ENCODE measurements at places on chromosomes 2 and 18. TPM values are rescaled to one million over a fixed set of nuclear protein-coding genes. Genes with fewer than 3 reads are reported as not detected.

Gene UGT1A10
- total RNA-seq: 82.9 TPM

DNA sequence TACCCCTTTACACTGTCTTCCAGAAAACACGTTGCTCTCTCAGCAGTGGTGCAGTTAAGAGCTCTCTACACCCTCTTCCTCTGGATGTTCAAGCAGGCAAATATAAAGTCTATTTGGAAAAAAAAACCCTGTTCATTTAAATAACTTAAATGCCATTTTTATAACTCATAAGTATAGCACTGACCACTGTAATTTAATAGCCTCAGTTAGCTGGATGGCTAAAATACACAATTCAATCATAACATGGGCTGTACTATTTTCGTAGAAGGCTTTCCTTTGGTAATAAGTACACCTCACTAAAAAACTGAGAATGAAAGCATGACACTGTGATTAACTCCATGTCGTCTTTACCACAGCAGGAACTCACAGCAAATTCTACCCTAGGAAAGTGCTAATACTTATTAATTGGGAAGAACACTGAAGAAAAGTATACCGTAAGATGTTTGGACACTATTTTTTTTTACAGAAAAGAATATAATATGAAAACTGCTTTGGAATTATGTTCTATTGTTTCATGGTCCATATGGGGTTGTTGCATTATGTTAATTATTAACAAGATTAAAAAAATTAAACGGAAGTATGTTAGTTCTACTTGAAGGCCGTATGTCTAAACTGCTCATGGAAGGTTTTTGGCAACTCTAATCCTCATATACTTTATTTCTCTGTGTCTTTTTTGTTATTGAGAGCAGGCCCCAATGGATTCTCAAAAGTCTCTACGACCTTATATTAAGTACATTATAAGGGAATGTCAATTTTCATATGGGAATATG lies 269.1 kb downstream of the ZNF385B start:
- H3K36me3 ChIP-seq: no peaks in the 10 kb centered on the region
- H3K4me1 ChIP-seq: no peaks in the 10 kb centered on the region
- H3K4me3 ChIP-seq: no peak overlapping the region

DNA sequence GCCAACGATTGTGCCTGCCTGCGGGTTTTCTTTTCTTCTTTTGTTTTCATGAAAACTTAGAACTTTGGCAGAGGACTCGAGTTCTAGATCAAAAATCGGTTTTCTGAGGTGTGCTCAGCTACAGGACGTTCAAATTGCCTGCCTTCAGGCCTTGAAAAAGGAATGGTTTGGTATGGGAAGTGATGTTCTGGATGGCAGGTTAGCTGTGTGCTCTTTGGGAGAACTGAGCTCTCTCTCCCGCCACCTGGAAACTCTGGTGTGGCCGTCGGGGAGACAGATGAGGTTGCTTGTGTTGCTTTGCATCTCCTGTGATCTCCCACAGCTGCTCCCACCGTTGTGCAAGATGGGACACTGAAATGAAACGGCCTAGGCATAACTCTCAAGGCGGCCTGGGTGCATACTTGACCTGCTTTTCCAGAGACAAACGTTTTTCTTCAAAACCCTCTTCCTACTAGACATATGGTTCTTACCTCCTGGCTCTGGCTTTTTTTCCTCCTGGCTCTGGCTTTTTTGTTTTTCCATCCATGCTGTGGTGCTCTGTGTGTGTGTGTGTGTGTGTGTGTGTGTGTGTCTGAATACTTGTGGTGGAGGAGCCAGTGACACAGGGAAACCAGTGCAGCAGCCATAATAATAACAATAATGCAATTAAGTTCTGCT lies 2.0 kb downstream of the FMNL2 start:
- H3K36me3 ChIP-seq: no peaks in the 10 kb centered on the region
- peak; percentile 36 for DNase-seq
- H3K4me1 ChIP-seq: no peaks in the 10 kb centered on the region

DNA sequence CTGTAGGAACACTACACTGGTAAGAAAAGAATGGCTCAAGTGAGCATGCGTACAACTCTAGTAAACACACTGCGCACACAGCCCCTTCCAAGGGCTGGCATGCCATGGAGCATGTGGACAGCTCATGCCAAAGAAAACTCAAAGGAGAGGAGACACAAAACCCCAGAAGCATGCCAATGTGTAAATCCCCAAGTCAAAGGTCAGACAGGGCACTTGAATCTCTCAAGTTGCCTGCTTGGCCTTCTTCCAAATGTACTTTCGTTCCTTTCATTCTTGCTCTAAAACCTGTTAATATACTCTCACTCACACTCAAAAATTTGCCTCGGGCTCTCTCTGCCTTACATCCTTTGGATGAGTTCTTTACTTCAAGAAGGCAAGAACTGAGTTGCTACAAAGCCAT lies 365.3 kb downstream of the NBAS start:
- no peaks in the 10 kb centered on the region for H3K36me3 ChIP-seq
- DNase-seq: no peak
- no peak overlapping the region for H3K27ac ChIP-seq
- no peaks in the 10 kb centered on the region for H3K27me3 ChIP-seq

DNA sequence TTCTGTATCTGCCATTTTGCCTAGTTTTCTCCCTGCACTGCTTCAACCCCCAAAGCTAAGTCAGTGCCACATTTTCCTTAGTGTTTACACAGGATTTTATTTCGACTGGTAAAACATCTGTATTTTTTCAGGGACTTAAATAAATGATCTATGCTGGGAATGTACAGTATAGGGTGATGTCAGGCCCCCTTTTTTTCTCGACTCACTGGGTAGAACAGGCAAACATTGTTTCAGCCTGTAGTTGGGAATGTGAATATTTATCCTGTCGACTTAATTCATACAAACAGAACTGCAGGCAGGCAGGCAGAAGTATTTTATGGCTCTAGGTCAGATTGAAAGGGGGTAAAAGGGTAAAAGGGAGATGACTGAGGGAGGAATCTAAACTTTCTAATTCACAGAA lies 123.5 kb upstream of the ZFP36L2 start:
- no peaks in the 10 kb centered on the region for H3K27me3 ChIP-seq
- DNase-seq: no peak
- H3K36me3 ChIP-seq: no peaks in the 10 kb centered on the region
- H3K27ac ChIP-seq: peak overlapping the region; percentile 56
- H3K4me3 ChIP-seq: no peak overlapping the region
- H3K4me1 ChIP-seq: peaks cover 6% of the 10 kb centered on the region

GRCh38 chr2:150487537-150488429 lies at the start of gene RND3:
TSS of gene RND3 (minus strand) at chr2:150487667. CDS start at chr2:150487417, 250 bp downstream.
- DNase-seq: peak; percentile 98
- no peaks in the 10 kb centered on the region for H3K36me3 ChIP-seq
- no peaks in the 10 kb centered on the region for H3K27me3 ChIP-seq
- peak within 1 kb of the TSS; percentile 62 for H3K4me3 ChIP-seq

- no peaks in the 10 kb centered on the region for H3K36me3 ChIP-seq
- H3K4me1 ChIP-seq: no peaks in the 10 kb centered on the region
- peak; percentile 81 for DNase-seq
- no peaks in the 10 kb centered on the region for H3K27me3 ChIP-seq
These were observed 2.4 kb downstream of the CTIF start for GRCh38 chr18:48541026-48541746.

- H3K36me3 ChIP-seq: no peaks in the 10 kb centered on the region
- H3K4me3 ChIP-seq: no peak overlapping the region
- H3K27me3 ChIP-seq: no peaks in the 10 kb centered on the region
These were observed 103.0 kb downstream of the KYNU start for GRCh38 chr2:142980246-142981068.

DNA sequence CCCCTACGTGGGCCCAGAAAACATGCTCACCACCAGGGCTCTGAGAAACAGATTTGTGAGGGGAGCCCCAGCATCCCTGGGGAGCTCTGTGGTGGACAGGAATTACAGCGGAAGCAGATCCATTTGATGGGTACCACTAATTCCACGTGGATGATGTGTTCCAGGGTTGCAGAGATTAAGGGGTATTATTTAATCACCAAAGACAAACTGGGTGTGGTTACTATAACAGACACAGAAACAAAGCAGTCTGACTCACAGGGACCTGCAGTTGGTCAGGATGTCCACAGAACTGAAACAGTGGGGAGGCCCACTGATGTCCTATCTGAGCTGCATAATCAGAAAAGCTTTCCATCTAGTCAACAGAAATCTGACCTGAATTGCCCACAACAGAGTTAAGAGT lies 65.8 kb downstream of the PSMG2 start:
- H3K36me3 ChIP-seq: no peaks in the 10 kb centered on the region
- H3K4me1 ChIP-seq: no peaks in the 10 kb centered on the region
- no peak overlapping the region for H3K4me3 ChIP-seq
- no peaks in the 10 kb centered on the region for H3K27me3 ChIP-seq
- DNase-seq: no peak
- H3K27ac ChIP-seq: no peak overlapping the region

GRCh38 chr2:79849241-79849640 lies 336.4 kb downstream of the CTNNA2 start:
- no peaks in the 10 kb centered on the region for H3K27me3 ChIP-seq
- H3K27ac ChIP-seq: no peak overlapping the region
- H3K4me3 ChIP-seq: no peak overlapping the region
- no peak for DNase-seq

GRCh38 chr2:240579771-240580614 lies 6.5 kb upstream of the CAPN10 start:
- H3K27me3 ChIP-seq: no peaks in the 10 kb centered on the region
- H3K4me1 ChIP-seq: peaks cover 13% of the 10 kb centered on the region
- peak; percentile 69 for DNase-seq
- H3K4me3 ChIP-seq: no peak overlapping the region

DNA sequence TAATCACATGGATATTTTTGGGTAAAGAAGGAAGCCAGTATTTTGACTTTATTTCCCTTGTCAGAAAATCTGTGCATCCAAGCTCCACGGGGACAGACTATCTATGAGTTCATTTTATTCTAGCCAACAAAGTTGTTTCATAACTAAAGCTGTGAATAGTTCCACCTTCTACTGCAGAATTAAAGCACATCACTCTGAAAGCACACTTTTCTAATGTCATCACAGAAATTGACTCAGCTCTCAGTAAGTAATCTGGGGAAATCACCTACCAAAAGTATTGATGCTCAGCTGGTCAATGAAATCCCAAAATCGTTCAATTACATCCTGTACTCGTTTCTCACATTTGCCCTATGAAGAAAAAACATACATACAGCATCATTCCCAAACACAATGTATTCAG lies 19.1 kb downstream of the IAH1 start:
- no peaks in the 10 kb centered on the region for H3K4me1 ChIP-seq
- peaks cover 16% of the 10 kb centered on the region for H3K36me3 ChIP-seq
- DNase-seq: no peak
- H3K27ac ChIP-seq: no peak overlapping the region

Data from colonic mucosa (tissue), 4 donors.